ENCODE measurements at places on chromosomes 2 and 18. TPM values are rescaled to one million over a fixed set of nuclear protein-coding genes. Genes with fewer than 3 reads are reported as not detected.

The G6PC2 gene
- polyA plus RNA-seq = not detected

The ATIC gene
- 91.6 TPM for polyA plus RNA-seq

The SOWAHC gene
- polyA plus RNA-seq = 10.2 TPM

The ALK gene
- polyA plus RNA-seq = 0.03 TPM

The CCDC74B gene
- polyA plus RNA-seq = 3.6 TPM

The SLC8A1 gene
- 7.1 TPM for polyA plus RNA-seq

DNA sequence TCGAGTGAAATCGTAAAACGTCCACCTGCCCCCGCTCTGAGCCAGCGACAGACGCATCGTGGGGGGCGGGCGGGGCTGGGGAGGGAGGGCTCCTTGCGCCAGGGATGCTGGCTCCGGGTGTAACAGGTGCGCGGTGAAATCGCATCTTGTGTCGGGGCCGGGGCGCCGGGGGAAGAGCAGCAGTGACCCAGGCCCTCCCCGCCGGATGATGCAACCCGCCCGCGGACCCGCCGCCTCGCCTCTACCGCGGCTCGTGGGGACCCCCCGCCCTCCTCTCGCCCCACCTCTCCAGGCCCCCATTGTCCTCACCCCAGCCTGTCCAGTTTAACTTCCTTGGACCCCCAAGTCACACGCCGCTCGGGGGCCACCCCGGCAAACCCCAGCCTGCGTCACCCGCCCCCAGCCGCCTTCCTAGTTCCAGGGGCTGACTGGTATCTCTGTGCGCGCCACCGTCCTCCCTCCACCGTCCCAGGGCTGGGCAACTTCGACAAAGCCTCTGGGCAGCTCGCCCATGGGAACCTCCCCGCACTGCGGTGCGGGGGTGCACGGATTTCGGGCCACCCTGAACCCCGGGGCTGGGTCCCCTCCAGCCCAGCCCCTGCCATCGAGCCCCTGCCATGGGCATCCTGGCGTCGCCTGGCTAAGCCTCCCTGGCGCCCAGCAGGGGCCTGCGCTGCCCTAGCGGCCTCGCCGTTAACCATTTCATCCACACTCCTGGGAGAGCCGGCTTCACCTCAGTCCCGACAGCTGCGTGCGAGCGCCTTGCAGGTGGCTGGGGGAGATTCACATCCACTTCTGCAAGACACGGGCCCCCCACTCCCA is 799 bp upstream of the KIF1A start:
- DNase-seq = no peak

- no peak for DNase-seq
These were observed 172.8 kb downstream of the NRXN1 start for GRCh38 chr2:50859110-50859509.

DNA sequence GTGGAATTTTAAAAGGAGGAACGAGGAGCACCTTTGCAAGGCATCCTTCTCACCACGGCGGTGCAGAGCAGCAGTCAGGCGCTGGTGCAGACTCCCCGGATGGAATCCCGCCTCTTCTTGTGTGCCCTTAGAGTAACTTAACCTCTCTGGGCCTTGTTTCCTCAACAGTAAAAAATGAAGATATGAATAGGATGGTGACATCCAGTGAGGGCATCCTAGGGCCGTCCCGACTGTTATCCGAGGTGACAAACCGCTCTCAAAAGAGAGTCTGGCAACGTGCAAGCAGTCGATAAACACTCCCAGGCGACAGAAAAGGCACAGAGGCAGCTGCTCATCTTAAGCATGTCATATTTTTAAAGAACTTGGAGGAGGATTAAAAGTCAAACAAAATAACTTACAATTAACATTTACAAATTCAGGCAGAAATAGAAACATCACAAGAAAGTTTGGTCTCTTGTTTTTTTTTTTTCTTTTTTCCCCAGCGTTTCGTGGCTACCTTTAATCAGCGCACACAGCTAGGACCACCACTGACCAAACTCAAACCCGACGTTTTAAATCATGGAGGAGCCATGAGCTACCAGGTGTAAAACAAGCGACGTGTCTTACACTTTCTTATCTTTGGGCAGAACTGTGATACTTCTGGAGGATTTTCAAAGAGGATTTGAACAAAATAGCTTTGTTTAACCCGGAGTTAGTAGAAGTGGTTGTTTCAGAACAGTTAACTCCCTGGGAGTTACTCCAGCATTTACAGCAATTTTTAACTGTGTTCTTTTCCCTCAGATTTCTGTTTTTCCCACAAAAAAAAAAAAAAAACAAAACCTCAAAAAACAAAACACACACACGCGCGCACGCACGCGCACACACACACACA is 2.1 kb downstream of the MBP start:
- DNase-seq = no peak

DNA sequence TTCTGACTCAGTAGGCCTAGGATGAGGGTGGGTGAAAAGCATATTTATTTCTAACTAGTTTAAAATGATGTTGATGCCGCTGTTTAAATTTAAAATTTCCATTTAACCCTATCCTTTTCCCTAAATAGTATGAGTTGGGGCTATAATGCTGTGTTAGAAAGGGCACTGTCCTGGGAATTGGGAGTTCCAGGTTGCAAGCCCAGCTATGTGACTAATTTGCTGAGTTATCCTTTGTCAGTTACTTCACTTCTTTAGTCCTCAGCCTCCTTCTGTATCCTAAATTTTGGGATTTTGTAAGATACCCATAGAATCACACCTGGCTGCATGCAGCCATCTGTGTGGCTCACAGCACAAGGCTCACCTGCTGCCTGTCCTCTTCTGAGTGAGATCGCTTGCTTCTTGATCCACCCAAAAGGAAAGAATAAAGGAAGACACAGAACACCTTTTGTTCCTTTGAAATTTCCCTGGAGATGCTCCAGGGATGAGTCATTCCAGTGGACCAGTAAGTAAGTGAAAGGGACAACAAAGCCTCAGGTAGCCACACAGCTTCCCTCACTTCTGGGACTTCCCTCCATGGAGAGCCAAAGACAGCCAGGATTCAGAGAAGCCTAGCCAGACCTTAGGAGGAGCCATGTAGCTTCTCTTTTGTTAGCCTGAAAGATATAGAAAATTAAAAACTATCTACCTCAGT is 97.2 kb downstream of the DTNA start:
- no peak for DNase-seq

DNA sequence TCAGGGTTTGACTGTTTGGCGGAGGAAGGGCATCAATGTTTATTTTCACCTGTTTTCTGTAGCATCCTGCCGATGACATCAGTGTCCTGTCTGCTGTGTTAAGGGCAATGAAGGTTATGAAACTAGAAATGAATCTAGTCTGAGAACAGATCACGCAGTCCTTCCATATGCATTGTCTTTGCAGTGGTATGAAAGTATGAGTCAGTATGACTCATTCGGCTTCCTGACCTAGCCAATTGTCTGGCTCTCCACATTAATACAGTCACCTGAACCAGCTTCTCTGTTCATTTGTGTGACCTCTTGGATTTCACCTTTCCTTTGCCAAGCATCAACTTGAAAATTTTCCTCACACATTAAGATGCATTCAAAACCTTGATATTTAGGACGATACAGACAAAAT is 353.8 kb downstream of the RND3 start:
- no peak for DNase-seq

DNA sequence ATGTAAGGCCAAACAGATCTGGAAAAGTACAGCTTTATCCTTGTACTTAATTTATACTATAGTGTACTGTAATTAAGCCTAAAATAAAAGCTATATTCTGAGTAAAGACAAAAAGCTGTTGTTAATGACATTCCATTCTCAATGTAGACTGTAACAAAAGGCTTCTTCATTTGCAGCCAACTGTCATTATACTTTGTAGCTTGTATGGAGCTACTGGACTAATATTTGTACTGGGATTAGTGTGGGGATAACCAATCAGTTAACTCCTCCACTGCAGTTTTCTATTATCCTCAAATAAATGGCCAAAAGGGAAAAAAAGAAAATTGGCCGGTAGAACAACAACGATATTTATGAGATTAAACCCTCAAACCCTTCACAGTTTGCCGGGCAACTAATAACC is 66.5 kb downstream of the STK39 start:
- DNase-seq = no peak

DNA sequence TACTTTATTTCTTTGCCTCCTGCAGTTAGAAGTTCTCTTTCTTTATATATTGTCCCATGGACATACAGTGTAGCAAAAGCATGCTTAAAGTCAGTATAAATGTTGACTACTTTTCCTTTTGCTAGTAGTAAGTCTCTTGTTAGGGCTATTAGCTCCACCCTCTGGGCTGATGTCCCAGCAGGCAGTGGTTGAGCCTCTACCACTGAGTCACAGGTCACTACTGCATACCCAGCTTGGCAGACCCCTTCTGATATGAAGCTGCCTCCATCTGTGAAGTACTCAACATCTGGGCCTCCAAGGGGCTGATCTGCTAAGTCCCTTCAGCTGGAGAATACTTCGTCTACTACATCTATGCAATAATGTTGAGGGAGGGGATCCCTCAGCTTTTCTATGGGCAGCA is 61.0 kb upstream of the SLC35G4 start:
- DNase-seq = no peak

DNA sequence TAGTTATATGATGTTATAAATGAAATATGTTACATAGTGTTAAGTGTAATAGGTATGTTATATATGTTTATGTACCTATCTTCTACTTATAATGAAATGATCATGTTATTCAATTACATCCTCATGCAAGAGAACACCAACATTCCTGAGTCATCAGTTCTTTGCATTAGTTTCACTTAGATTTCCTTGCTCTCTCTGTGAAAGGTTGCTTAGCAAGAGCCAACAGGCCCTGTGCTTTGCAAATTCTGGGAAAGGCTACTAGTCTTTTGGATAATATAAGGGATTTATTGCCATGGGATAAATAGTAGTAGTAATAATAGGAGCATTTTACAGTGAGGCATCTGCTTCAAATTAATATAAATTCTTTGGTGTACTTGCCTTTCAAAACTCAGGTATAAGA is 274.8 kb downstream of the SP3 start:
- no peak for DNase-seq

GRCh38 chr2:6934758-6935651 is 17.8 kb downstream of the RNF144A start:
- DNase-seq = no peak

DNA sequence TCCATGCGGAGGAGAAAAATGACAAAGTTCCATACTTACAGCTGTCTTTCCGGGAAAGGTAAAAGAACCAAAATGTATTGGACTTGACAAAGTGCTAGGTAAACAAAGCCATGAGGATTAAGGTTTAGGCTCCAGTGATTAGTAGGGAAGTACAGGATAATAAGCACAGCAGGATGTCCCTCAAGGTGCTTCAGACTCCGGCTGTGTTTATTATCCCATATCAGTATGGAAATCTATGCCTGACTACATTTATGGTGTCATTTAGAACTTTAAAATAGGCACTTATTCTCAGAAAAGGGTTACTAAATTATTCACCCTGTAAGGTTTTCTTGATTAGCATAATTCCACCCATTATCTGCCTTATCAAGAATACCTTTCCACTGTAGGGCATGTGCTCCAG is 136.3 kb upstream of the CCDC68 start:
- DNase-seq = no peak

DNA sequence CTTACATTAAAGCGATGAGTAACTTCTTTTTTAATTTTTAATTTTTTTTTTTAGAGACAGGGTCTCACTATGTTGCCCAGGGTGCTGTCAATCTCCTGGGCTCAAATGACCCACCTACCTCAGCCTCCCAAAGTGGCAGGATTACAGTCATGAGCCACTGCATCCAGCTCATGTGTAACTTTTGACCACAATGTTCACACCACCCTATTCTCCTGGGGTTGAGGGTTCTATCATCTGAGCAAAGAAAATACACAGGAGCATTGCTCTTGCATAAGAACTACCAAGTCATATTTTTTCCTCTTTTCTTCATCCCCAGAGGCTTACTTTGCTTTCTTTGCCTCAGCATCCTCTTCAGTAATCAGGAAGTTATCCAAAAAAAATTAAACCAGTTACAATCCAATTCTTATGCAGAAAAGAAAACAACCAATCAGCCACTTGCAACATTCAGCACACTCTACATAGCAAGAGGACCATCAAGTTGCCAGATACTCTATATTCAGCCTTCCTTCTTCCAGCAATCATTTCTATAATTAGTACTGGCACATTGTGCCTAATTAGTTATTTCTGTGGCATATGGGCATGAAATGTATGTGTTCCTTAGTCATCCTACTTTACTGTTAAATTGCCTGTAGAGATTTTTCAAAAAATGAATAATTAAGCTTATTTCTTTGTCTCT is 345.6 kb downstream of the AKAIN1 start:
- no peak for DNase-seq

GRCh38 chr2:145184741-145185651 is 665.1 kb upstream of the ZEB2 start:
- DNase-seq = no peak

GRCh38 chr2:12223732-12224131 is 477.3 kb downstream of the LPIN1 start:
- no peak for DNase-seq

DNA sequence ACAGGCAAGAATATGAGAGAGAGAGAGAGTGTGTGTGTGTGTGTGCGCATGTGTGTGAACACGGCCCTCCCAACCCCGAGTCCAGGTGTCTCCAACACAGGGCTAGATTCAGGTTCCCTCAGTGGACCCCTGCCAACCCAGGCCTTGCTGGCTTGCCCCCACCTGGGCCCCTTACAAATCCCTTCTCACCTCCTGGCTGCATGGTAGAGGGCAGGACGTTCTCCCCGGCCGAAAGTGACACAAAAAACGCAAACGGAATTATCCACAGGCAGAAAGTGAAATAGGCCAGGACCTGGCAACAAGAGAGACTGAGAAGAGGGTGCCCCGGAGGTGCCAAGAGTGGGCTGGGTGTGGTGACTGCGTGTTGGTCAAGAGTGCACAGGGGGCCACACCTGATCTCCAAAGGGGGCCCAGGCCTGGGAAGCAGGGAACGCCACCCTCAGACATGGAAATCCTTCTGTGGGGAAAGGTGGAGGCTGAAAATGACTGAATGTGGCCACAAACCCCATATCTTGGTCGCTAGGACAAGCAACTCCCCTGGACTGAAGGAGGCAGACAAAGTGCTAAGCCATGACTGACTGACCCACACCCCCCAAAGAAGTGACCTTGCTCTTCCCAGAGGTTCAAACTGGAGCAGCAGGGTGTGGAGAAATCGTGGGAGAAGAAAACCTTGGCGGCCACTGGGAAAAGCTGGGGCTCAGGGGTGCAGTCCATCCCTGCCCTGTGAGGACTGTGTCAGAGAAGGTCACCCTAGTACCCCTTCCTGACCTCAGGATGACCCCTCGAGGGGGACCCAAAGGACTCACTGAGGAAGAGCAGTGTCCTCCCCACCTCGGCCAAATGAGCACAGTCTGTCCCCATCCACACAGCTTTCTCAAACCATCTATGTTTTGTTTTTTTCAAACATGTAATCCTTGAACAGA is 5.7 kb downstream of the TEX261 start:
- no peak for DNase-seq

DNA sequence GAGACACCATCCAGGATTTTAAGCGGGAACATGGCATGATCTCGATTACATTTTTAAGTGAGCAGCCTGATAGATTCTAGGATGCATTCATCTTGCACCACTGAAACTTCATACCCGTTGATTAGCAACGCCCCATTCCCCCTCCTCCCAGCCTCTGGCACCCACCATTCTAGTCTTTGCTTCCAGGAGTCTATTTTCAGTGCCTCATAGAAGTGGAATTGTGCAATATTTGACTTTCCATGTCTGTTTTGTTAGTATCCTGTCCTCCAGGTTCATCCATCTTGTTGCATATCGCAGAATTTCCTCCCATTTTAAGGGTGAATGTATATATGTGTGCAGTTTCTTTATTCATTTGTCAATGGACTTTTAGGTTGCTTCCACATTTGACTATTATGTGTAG is 20.9 kb upstream of the SLC66A3 start:
- no peak for DNase-seq

All from right lung (tissue), 10 donors.